ENCODE measurements at places on chromosomes 6 and 20.

DNA sequence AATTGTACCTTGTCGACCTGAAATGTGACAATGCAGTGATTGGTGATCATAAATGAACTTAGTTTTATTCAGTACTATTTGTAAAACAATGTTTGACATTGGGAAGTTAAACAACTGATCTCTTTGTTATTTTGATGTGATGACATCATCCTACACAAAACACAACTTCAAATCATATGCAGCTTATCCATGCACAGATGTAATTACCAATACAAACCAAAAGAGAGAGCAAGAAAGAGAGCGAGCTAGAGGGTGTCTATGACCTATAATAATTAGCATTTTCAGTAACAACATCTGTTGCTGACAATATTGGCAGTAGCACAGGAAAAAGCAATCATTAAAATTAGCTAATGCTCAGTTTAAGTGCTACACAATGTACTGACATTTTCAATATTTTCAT is 320.9 kb downstream of the UTRN start:
- no peak for DNase-seq

GRCh38 chr6:2949121-2949520 is 22.2 kb downstream of the SERPINB6 start:
- no peak for DNase-seq

DNA sequence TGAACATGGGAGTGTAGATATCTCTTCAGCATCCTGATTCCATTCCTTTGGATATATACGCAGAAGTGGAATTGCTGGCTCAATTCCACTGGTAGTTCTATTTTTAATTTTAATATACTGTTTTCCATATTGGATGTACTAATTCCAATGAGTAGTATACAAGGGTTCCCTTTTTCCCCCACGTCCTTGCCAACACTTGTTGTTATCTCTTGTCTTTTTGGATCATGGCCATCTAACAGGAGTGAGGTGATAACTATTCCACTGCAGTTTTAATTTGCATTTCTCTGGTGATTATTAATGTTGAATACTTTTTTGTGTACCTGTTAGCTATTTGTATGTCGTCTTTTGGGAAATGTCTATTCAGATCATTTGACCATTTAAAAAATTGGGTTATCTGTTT is 91.5 kb downstream of the ZFAND3 start:
- no peak for DNase-seq

GRCh38 chr20:61700595-61701140 is 365.0 kb downstream of the TAF4 start:
- no peak for DNase-seq

- no peak for DNase-seq
Observed at GRCh38 chr6:17725083-17725482, 18.4 kb upstream of the NUP153 start.

DNA sequence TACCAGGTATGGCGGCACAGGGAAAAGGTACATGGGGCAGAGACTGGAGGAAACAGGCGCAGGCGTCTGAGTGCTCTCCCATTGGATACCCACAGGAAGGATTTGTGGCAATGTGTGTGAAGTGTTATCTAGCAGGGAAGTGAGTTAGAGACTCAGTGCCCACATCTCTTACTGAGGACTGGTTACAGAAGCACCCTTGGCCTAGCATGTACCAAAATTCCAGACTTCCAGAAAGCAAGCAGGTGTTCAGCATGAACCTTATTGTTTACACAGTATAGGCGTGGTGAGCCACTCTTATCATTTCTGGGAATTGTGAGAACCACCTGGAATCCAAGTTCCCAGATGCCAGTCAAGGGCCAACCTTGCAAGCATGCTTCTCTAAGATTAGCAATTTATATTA is 14.2 kb downstream of the MANBAL start:
- DNase-seq: no peak

DNA sequence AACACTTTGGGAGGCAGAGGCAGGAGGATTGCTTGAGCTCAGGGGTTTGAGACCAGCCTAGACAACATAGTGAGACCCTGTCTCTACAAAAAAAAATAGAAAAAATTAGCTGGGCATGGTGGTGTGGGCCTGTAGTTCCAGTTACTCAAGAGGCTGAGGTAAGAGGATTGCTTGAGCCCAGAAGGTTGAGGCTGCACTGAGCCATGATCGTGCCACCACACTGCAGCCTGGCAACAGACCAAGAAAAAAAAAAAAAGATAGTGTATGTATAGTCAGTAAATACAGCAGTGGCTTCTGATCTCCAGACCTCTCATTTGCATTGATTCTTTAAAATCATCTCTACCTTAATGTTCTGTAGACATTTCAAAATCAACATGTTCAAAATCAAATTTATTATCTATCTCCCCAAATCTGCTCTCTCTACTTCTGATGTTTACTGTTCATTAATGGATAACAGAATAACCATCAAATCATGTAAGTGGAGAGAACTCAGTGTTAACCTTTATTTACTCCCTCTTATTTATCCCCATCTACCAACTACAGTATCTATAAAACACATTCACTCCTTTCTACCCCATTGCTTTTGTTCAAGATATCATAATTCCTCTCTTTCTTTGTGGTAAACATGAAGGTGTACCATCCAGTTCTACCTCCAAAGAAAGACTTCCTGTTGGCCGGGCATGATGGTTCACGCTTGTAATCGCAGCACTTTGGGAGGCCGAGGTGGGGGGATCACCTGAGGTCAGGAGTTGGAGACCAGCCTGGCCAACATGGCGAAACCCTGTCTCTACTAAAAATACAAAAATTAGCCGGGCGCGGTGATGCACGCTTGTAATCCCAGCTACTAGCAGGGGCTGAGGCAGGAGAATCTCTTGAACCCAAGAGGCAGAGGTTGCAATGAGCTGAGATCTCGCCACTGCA is 7.7 kb downstream of the PROCR start:
- DNase-seq: no peak

Measured in epithelial cell of esophagus (primary cell).